ENCODE measurements at places on chromosomes 13 and 19.
A peak's percentile ranks its signal among the peaks of the same experiment; 100 is the strongest.

DNA sequence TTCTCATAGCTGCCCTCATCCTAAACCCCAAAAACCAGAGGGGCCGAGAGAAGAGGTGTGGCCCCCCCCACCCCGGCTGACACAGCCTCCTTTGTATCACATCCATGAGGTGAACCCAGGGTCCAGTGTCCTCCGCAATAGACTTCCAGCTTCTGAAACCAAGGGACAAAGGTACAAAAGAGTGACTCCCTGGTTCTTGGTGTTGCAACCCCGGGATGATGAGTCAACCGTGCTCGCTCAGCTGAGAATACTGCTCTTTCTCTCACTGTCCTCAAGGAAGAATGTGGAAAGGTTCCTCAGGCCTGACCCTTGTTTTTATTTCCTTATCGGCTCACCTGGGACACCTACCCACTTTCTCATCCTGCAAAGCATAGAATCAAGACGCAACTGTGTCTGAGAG is 5.5 kb downstream of the SLC15A1 start:
- no peak for DNase-seq

- DNase-seq, result no peak
Measured at GRCh38 chr13:94705081-94706030, 7.0 kb downstream of the SOX21 start.

- no peak for DNase-seq
Measured at GRCh38 chr19:40610396-40611064, 9.4 kb downstream of the LTBP4 start.

- DNase-seq, result no peak
Measured at GRCh38 chr13:105763851-105764250, 771.6 kb downstream of the EFNB2 start.

GRCh38 chr13:58472483-58472882 is 840.9 kb downstream of the PCDH17 start:
- no peak for DNase-seq

- DNase-seq, result no peak
Measured at GRCh38 chr19:42196011-42197001, 21.2 kb downstream of the DEDD2 start.

DNA sequence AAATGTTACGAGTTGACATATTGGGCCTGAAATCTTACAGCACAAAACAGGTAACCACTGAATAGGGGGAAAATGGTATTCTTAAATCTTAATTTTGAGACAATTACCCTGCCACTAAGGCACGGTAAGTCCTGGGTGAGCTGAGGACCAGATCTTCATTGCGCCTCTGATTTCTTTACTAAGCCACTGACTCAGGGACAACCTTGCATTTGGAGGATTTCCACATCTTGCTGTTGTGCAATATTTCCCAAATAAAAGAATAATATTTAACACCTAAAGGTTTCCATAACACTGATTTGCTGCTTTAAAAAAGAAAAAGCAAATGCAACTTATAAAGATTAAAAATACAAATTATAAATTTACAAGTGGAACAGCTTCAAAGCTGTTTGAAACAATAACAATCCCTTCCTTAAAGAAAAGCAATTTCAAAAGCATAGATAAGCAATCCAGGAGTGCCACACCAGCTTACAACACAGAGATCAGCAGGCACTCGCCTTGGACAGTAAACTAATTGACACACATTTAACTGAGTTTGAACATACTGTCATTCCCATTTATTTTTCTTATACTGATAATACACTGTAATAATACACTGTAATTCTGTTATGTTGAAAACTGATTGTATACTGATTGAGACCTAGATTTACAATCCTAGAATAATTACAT is 79.6 kb upstream of the DOCK9 start:
- DNase-seq, result peak; percentile 43

GRCh38 chr19:48619692-48620585 is 633 bp downstream of the SPHK2 start:
- DNase-seq, result no peak

Measured in AG09309 (cell line).